MM.1S (cell line): ENCODE measurements at places on chromosomes 2 and 18.

- DNase-seq: no peak
Measured at GRCh38 chr18:58231930-58232329, 187.9 kb downstream of the NEDD4L start.

GRCh38 chr2:39178756-39179155, 57.9 kb upstream of the SOS1 start:
- DNase-seq: no peak

- DNase-seq: no peak
Measured at GRCh38 chr2:239951129-239951734, 73.9 kb downstream of the NDUFA10 start.

GRCh38 chr2:156695020-156695419, 258.8 kb downstream of the GPD2 start:
- DNase-seq: no peak

DNA sequence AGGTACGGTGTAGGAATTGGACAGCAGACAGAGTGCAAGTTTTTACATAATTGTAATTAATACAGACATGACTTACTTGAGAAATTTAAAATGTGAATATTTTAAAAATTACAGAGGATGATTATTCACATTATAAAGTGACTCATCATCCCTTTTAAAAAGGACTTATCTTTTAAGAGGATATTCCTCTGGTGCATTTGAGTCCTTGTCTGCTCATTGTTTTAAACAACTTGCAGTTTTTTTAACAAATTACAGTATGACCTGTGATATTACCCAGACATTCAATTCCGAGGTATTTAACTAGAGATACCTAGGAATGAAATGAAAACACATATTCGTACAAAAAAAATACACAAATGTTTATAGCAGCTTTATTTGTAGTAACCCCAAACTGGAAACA, 38.0 kb downstream of the SPTBN1 start:
- no peak for DNase-seq

- no peak for DNase-seq
Measured at GRCh38 chr2:164046040-164046439, 310.2 kb upstream of the FIGN start.

DNA sequence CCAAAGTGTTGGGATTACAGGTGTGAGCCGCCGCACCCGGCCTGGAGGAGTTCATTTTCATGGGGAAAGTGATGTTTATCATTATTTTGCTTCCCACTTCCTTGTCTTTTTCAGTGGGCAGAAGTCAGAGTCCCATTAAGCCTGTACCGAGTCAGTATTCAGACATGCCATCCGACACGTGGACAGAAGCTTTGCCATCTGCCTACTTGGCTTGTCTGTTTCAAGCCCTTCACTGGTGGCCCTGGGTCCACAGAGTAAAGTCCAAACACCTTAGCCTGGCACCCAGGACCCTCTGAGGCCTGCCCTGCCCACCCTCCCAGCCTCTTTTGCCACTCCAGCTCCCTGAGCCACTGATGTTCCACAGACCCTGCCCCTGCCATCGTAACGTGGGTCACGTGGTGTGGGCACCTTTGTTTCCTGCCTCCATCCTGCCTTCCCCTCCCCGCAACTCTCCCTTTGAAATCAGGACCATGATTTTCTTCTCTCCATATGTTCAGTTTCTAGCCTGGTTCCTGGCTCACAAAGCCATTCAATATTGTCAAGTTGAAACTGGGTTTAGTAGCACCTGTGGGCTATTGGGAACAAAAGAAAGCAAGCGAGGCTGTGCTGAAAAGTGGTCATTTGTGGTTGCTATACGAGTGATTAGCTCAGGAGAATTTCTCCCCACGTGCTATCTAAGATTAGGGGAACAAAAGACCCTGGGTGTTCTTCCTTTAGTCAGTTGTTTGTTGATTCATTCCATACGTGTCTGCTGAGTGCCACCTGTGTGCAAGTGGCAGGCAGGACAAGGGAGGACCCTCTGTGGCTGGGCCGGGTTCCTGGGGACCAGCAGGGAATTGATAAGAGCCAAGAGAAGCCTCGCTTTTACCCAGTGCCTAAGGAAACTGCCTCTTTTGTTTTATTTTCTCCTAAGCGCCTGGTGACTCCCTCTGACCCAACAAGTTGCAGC, 5.1 kb upstream of the ODC1 start:
- DNase-seq: no peak
